ENCODE measurements at places on chromosomes 7 and 10.

- DNase-seq, result no peak
Observed at GRCh38 chr7:4138866-4139265, 543.2 kb upstream of the FOXK1 start.

DNA sequence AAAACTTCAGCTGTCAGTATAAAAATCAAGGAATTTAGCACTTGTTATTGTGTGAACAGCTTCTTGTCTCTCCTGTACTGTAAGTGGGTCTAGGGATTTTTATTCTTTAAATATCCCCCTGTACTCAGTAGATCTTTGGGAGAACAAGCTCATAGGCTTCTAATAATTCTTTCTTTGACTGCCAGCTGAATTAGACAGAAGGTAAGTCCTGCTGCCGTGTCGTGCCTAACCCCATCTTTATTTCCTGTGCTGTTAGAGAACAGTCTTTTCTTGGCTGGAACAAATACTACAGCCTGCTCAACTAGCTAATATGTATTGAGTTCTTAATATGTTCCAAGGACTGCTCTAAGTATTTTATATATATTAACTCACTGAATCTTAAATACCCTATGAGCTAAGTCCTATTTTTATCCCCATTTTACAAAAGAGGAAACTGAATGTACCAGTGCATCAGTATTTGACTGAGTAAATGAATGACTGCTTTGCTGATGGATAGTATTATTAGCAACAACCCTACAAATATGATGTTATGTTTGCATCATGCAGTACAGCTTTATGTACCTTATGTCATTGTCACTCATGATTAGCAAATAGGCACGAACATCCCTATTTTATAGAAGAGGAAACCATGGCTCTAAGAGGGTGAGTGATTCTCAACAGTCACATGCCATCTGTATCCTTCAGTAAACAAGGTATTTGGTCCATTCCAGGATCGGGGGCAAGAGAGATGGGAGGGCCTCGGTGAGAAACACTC is 5.5 kb upstream of the DUSP5 start:
- no peak for DNase-seq

GRCh38 chr7:78311181-78311580 is 512.6 kb downstream of the PHTF2 start:
- no peak for DNase-seq

- DNase-seq, result no peak
Observed at GRCh38 chr7:150404172-150404804, 25.2 kb downstream of the ZNF775 start.

- DNase-seq, result no peak
Observed at GRCh38 chr10:44811072-44811471, 100.1 kb upstream of the TMEM72 start.

DNA sequence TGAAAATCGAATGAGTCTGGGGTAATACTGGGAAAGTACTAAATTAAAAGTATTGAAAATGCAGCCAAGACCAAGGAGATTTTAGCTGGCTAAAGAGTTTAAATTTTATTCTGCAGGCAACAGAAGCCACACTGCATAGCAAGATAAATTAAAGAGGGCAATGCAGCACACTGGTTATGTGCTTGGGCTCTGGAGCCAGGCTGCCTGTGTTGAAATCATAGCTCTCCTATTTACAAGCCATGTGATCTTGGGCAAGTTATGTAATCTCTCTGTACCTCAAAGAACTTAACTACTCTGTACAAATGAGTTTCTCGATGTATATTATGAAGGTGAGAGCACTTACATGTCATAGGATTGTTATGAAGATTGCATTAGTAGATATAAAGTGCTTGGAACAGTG is 9.9 kb downstream of the SLC25A13 start:
- no peak for DNase-seq

DNA sequence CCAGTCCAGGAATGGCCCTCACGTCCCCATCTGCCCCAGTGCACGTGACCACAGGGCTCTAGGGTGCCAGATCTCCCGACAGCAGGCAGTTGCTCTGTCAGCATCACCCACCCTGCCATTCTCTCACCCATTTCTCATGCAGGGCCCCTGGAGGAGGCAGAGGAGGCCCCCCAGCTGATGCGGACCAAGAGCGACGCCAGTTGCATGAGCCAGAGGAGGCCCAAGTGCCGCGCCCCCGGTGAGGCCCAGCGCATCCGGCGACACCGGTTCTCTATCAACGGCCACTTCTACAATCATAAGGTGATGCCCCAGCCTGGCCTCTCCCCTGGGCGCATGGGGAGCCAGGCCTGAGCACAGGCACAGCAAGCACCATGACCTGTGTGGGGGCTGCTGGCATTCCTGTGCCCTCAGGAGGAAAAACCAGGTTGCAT is 6.1 kb upstream of the DEPP1 start:
- no peak for DNase-seq

Measured in HAP-1 (cell line).